ENCODE measurements at places on chromosomes 3 and 15.
A peak's percentile ranks its signal among the peaks of the same experiment; 100 is the strongest.

DNA sequence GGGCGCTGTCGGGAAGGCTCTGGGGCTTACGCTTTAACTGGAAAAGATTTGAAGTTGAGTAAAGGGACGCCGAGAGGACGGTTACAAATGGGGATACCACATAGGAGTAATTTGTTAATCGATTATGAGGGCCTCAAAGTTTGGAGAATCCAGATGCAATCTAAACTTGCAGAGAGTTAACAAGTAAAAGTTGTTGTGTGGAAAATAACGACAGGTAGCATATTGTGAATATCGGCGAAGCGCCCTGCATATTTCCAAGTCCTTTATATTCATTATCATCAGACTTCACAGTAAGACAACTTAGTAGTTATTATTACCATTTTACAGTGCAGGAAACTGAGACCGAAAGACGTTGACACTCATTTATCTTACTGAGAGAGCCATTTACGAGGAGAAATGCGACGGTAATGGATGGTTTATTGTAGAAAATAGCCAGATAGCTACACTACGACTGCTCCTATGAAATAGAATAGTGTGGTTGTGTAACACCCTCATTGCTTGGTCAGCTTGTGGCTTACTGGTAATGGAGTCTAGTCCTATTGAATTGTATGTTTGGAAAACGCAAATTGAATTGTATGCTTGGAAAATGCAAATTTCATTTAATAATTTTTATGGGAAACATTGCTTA, 700 bp downstream of the MKRN2 start:
- no peak for DNase-seq

GRCh38 chr3:147420353-147421183, 11.4 kb downstream of the ZIC1 start:
- no peak for DNase-seq

DNA sequence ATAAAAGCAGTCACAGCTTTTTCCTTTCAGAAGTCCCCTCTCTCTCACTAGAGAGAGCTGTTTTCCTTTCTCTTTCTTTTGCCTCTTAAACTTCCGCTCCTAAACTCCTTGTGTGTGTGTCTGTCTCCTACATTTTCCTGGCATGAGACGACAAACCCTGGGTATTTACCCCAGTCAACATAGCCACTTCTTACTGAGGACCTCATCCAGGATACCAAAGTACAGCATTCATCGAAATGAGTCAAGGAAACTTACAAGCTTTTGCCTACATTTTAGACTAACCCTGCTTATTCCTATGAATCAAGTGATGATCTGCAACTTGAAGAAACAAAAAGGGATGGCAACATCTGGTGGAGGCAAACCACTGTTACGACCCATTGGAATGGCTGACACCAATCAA, 16.7 kb downstream of the PATL2 start:
- no peak for DNase-seq

- DNase-seq, result no peak
These were observed 60.8 kb upstream of the ARHGEF3 start for GRCh38 chr3:56862352-56863062.

GRCh38 chr3:122730240-122730639, 49.6 kb downstream of the PARP14 start:
- no peak for DNase-seq

DNA sequence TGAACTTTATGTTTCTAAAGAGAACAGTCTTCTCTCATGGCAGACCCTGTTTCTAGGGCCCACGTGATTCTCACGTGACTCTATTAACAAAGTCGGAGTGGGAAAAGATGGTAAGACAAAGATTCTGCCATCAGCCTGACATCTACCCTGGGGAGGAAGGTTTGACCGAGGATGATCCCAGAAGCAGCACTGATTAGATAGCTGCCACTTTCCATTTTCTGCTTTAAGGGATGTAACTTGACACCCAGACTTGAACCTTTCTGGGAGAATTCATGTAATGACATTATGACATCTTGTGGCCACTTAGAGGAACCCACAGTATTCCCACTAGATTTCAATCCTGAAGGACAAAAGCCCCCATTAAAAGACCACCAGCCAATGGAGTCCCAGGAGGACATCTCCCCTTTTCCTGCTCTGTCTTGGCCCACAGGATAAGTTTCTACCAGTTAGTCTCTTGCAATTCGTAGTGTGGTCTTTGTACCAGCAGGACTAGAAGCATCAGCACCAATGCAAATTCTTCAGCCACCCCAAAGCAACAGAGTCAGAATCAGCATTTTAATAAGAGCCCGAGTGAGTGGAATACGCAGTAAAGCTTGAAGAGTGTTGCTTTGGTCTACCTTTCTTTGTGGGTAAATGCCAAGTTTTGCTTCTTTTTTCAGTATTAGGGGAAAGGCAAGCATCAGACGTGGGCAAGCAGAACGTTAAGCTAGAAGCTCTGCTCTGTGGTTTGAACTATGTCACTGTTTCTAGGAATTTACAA, 480.5 kb upstream of the PROK2 start:
- DNase-seq, result no peak

DNA sequence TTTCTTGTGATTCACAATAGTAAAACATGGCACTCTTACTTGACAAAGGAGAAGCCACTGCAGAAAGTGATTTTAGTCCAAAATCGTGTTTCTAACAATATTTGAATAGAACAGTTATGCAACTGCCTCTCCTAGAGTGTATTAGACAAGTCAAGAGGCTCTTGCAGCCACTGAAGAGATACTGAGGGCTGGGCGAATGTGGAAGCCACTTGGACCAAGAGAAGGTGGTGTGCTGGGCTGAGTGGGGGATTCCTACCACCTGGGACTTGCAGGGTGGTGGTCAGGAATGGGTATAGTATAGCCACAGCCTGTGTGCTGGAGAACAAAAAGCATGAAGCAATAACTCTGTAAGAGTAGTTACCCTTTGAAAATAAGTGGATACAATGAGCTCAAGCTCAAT, 223.8 kb upstream of the DNAJC19 start:
- DNase-seq, result no peak

DNA sequence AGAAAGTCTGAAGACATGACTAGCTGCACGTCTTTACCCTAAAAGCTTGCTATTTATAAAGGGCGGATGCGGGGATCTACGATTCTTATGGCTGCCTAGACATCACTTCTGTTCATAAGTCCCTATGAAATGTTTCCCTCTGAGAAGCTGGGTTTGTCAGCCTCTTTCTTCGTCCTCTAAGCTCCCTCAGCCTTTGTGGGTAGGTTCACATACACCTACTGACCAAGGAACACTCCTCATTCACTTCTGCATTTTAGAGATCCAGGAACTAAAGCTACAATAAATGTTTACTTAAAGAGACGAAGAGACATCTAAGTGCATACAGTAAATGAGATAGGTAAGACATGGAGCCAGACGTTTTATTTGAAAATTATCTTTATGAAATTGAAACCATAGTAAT, 16.7 kb upstream of the RAMAC start:
- no peak for DNase-seq

DNA sequence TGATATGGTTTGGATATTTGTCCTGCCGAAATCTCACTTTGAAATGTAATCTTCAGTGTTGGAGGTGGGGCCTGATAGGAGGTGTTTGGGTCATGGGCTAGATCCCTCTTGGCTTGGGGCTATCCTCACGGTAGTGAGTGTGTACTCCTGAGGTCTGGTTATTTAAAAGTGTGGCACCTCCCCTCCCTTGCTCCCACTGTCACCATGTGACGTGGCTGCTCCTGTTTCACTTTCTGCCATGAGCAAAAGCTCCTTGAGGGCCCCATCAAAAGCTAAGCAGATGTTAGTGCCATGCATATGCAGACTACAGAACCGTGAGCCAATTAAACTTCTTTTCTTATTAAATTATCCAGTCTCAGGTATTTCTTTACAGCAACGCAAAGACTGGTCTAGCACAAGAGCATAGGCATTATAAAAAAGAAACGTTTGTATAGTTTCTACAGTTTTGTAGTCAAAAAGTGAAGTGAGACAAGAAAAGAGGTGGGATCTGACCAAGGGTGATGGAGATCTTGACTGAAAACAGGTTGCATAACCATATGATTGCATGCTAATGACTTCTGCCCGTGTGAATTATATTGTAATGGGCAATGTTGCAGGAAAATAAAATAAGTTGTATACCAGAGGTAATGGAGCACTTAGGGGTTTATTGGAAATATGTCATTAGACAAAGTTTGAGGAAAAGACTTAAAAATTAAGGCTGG, 28.5 kb upstream of the CLASP2 start:
- DNase-seq, result no peak

GRCh38 chr3:118332699-118333098, 701.9 kb downstream of the IGSF11 start:
- DNase-seq, result no peak

DNA sequence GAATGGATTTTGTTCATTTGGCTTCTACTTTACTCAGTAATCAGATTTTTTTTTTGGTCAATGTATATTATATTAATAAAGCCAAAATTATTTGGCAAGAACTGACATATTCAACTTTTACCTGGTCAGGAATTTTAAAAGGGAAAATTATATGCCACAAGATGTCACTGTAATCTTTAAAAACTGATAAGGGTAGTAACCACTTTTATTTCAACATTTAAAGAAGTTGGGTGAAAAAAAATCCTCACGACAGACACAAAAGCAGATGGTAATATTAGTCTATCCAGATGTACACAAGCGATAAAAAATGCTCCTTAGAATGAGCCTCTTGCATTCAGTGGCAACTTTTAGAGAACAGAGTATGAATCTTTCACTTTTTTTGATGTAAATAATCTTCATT, 101.9 kb downstream of the SERPINI1 start:
- no peak for DNase-seq

GRCh38 chr3:4834403-4834866, 144.8 kb upstream of the BHLHE40 start:
- DNase-seq, result peak; percentile 66

- no peak for DNase-seq
These were observed 18.0 kb upstream of the TSC22D2 start for GRCh38 chr3:150390087-150390486.

DNA sequence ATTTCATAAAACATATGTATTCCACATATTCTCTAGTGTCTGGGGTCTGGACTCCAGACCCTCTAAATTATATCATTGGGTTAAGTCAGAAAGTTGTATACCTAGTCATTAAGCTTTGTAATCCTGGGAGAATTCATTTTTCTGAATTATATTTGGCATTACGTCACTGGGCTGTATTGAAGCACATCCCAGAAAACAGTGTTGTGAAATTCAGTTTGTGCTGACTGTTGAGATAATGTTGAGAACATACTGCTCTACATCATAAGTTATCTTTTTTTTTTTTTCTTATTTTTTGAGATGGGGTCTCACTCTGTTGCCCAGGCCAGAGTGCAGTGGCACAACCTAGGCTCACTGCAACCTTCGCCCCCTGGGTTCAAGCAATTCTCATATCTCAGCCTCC, 153.1 kb upstream of the STT3B start:
- no peak for DNase-seq

DNA sequence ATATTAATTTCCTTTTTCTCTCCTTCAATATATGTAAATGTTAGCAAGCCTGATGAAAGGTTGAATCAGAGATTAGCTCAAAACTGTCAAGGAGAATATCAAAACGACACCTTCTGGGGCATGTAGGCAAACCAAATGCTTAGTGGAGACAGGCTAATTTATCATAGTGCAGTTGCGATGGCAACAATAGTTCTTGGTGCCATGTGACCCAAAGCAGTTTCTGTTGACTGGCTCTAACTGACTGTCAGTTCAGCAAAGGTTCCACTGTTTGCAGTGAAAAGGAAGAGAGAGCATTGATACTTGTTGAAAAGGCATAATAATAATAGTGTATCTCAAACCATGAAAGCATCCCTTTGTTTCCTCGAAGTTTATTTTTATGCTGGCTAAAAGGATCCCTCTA, 513.9 kb downstream of the NLGN1 start:
- DNase-seq, result no peak

- DNase-seq, result no peak
These were observed 80.5 kb downstream of the CRTC3 start for GRCh38 chr15:90610190-90610589.

DNA sequence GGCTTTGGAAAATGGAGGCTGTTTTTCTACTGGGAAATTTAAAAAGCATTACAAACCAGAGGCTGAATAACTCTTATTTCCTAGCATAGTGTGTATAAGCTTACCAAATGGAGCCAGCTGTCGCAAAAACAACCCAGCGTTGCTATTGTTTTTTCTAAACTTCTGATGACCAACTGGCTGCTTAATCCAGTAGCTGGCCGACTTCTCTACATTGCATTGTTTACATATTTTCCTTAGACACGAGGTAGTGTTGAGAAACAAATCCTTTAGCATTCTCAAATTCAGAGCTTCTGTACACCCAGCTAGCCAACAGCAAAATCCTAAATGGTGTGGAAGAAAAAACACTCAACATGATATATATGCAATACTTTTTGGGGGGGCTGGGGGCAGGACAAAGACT, 161.0 kb upstream of the ADAMTS9 start:
- no peak for DNase-seq

GRCh38 chr3:175059788-175060187, 200.7 kb downstream of the NAALADL2 start:
- no peak for DNase-seq

- no peak for DNase-seq
These were observed 387.5 kb downstream of the NLGN1 start for GRCh38 chr3:173785004-173785403.

- no peak for DNase-seq
These were observed 62.7 kb downstream of the POMGNT2 start for GRCh38 chr3:43043071-43043766.

DNA sequence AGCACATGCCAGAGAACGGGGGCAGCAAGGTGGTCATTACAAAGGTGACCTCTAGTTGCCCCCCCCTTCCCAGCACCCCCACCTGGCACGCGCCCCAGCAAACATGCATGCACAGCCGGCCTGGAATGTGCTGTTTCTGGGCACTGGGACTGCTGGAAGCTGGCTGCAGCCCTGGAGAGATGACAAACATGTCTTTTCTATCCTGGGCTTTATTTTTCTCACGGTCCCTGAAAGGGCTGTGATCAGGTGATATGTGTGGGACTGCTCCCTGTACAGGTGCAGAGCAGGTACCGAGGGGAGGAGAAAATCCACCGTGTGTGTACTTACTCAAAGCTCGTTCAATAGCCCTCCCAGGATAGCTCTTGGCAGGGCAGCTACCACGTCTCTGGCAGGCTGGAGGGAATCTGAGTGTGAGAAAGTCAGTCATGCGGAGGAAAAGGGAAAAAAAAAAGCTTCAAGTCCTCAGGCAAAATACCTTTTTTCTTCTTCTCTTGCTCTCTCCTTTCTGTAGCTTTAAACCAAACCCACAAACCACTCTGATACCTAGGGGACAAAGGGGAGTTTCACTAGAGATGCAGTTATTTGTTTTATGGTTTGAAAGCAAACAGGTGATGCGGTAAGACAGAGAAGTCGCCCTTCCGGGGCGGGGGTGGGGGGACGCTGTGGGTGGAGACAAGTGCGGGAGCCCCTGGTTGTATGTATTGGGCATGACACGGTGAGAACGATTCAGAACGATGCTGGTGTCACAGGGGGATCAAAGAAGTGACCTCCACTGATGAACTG, 5.0 kb upstream of the HES1 start:
- DNase-seq, result no peak

GRCh38 chr15:40487816-40488682, 17.3 kb downstream of the CHST14 start:
- no peak for DNase-seq

GRCh38 chr15:64058279-64058678, 12.0 kb upstream of the DAPK2 start:
- DNase-seq, result no peak

GRCh38 chr3:55774856-55775255, 287.8 kb upstream of the WNT5A start:
- DNase-seq, result no peak

GRCh38 chr15:96087180-96087884, 243.2 kb upstream of the NR2F2 start:
- DNase-seq, result no peak

Data from activated T-cell treated with anti-CD3 and anti-CD28 coated beads for 24 hours (primary cell).